ENCODE measurements at places on chromosomes 7 and 10. TPM values are rescaled to one million over a fixed set of nuclear protein-coding genes. Genes with fewer than 3 reads are reported as not detected.

Gene CDHR3
- 14.0 TPM for polyA plus RNA-seq

Gene CHN2
- polyA plus RNA-seq: not detected

Gene TMEM229A
- polyA plus RNA-seq: not detected

Gene PSD
- 0.83 TPM for polyA plus RNA-seq

Gene NPC1L1
- not detected for polyA plus RNA-seq

Gene VWDE
- not detected for polyA plus RNA-seq

Gene MRLN
- polyA plus RNA-seq: not detected

Gene PILRA
- 0.53 TPM for polyA plus RNA-seq

Gene HOXA10
- not detected for polyA plus RNA-seq

Gene GTPBP10
- polyA plus RNA-seq: 34.7 TPM

Gene PGAM2
- polyA plus RNA-seq: not detected

Gene DOCK1
- polyA plus RNA-seq: not detected

Gene C10orf67
- not detected for polyA plus RNA-seq

Gene GRID2IP
- 0.08 TPM for polyA plus RNA-seq

Gene CLEC2L
- not detected for polyA plus RNA-seq

Gene FAM221A
- polyA plus RNA-seq: 3.3 TPM

Gene PPP1R17
- polyA plus RNA-seq: not detected

Gene STRIP2
- not detected for polyA plus RNA-seq

Gene TMEM243
- 187 TPM for polyA plus RNA-seq

Gene RNF148
- polyA plus RNA-seq: not detected

Gene CCDC172
- not detected for polyA plus RNA-seq

Gene SORCS1
- polyA plus RNA-seq: not detected

Gene TWIST1
- not detected for polyA plus RNA-seq

Gene MOGAT3
- not detected for polyA plus RNA-seq

Gene ANKRD7
- not detected for polyA plus RNA-seq

Gene EGFR
- not detected for polyA plus RNA-seq

Gene A1CF
- polyA plus RNA-seq: not detected

Gene TBC1D12
- polyA plus RNA-seq: 0.34 TPM

Gene PPIA
- 4,233 TPM for polyA plus RNA-seq

Gene GNG11
- 11.9 TPM for polyA plus RNA-seq

Gene PROSER2
- polyA plus RNA-seq: not detected

Gene SMKR1
- 1.1 TPM for polyA plus RNA-seq

Gene IFIT2
- polyA plus RNA-seq: 22.7 TPM

Gene RPEL1
- not detected for polyA plus RNA-seq

Gene AKR1D1
- polyA plus RNA-seq: not detected

Gene GIMAP6
- polyA plus RNA-seq: 0.31 TPM

Gene IL2RA
- polyA plus RNA-seq: 5.1 TPM
